ENCODE measurements at places on chromosomes 4 and X.

DNA sequence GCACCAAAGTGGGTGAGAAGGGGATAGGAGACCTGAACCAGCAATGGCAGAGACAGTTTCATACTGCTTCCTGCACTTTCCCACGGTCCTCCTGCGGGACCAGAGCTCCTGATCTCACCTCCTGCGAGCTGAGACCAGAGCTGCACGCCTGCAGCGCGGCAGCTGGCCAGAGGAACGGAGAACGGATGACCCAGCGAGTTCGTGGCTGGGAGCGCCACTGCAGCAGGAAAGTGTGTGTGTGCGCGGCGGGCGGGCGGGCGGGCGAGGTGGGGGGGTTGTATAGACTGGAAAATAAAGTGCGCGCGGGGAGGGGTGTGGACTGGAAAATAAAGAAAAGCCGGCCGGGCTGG, 16.5 kb downstream of the MCF2 start:
- DNase-seq: peak; percentile 25

DNA sequence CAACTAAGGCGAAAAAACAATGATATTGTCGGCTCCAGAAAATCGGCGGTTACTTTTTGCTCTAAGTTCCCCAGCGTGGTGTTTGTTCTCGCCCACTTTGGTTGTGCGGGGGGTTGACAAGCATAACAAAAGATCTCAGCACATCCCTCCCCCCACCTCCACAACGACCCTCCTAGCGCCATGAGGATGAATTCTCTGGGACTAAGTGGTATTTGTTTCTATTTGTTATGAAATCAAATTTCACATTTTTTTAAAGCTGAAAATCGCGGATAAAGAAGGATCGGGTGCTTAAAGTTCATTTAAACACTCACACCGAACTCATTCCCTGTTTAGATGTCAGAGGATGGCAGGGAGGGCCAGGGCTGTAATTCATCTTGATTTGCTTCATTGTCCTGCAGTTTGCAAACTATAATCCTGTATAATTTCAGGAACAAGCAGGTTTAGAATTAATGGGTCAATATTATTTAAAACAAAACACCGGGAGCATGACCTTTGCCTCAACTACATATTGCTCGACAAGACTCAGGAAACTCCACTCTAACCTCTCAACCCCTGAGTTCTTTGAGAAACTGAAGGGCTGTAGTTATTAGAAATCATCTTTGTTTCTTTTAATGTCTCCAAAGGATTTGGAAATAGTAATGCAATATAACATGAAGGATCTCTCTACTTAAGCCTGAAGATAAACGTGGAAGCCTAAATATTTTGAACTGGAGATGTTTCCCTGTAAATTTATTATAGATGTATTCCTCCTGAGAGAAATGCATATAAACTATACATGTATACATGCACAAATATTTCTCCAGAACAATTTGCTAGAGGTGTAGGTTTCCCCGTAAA, 6.4 kb downstream of the PITX2 start:
- DNase-seq: peak; percentile 68

- no peak for DNase-seq
Observed at GRCh38 chr4:42341518-42342026, 55.7 kb upstream of the SHISA3 start.

DNA sequence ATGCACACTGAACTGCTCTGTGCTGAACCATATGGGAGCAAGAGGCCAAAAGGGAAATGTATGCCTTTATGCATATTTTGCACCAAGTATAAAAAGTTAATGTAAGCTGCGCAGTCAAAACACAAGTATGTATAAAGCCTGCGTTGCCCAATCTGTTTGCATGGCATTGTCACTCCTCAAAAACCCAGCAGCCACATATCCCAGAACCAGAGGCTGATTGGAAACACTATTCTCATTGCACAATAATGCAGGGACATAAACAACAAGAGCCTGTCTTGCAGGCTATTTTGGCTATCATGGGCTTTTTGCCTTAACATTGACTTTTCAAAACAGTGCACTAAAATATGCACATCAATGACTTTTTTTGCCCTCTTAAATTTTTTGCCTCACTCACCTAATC, 5.1 kb upstream of the ASB9 start:
- no peak for DNase-seq

DNA sequence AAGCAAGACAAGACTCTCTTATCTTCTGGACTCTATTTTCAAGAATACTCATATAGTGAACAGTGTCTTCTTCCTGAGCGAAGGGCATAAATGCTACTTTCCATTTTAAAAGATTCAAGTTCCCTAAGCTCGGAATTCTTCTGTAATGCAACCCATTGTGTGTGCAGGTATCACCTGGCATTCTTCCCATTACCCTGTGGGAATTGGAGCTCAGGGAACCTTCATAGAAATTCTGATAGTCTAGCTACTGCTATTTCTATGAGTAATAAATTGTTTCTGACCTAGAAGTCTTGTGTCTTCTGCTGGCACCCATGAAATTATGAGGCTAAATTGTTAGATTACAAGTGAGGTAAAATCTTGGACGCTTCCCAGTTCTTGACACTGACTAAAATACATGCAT, 324.1 kb upstream of the DIPK2B start:
- no peak for DNase-seq

All from ELF-1 (cell line).